ENCODE measurements at places on chromosomes 5 and 9.

- DNase-seq = no peak
These were observed 245.3 kb downstream of the NFIB start for GRCh38 chr9:14068690-14069089.

- DNase-seq = no peak
These were observed 248.0 kb downstream of the NTRK2 start for GRCh38 chr9:84917366-84918070.

GRCh38 chr9:100662122-100662521 lies 84.2 kb downstream of the CAVIN4 start:
- DNase-seq = no peak

- DNase-seq = no peak
These were observed 270.5 kb downstream of the SMARCA2 start for GRCh38 chr9:2285416-2286332.

GRCh38 chr5:120818128-120818527 lies 354.0 kb downstream of the PRR16 start:
- DNase-seq = no peak

All from esophagus squamous epithelium (tissue), 5 donors.